ENCODE measurements at places on chromosomes 4 and X.
A peak's percentile ranks its signal among the peaks of the same experiment; 100 is the strongest.

GRCh38 chr4:76955182-76955581 is 5.6 kb downstream of the SEPTIN11 start:
- no peak for DNase-seq

GRCh38 chr4:100299046-100299840 is 109.0 kb upstream of the DDIT4L start:
- DNase-seq = no peak

DNA sequence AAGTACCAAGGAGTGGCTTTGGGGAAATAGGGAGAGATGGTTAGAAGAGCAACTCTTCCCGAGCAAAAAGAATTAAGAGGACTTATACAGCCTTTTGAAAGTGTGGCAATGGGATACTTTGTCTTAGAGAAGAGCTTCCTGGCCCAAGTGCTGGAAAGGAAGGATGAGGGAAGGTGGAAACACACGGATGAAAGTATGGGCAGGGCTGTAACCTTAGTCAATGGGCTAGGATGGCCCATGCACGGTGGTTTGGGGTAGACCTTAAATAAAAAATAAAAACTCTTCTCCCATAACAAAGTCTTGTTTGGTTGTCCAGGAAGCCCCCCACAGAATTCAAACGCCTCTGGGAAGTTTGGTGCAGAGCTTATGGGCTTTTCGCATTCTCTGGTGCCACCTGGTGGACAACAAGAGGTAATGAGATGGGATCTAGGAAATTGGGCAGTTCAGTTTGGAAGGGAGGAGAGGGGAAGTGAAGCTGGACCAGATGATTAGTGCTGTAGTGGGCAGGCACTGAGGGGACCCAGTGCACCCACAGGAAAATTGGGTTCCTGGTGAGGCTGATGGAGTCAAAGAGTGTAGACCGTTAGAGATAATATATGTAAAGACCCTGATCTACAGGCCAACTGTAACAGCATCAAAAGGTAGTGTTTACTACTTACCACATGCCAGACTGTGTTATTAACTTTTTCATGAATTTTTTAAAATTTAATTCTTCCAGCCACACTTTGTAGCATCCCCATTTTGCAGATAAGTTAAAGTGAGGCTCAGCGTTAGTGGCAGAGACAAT is 13.8 kb upstream of the ENOX2 start:
- DNase-seq = no peak

DNA sequence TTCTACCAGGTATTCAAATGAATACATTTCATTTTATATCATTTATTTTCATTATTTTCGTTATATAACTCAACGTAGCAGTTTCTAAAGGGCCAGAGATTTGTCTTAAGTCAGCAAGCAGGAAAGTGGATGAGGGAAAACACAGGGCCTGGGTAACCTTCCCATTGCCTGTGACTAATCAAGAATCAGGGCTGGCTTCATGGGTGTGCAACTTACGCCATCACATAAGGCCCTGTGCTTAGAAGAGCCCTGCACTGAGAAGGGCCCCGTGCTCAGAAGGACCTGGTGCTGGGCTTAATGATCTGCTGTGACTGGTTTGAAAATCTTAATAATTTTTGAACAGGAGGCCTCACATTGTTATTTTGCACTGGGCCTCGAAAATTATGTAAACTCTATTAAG is 65.4 kb upstream of the FAM9C start:
- DNase-seq = no peak

- peak; percentile 36 for DNase-seq
Measured at GRCh38 chr4:80266253-80266901, at the start of gene FGF5. TSS of gene FGF5 (plus strand) at chr4:80266664. CDS start at chr4:80266825, 161 bp downstream.

GRCh38 chr4:52836678-52837077 is 25.4 kb upstream of the RASL11B start:
- no peak for DNase-seq

GRCh38 chr4:135244696-135245095 is 1043.1 kb upstream of the PABPC4L start:
- DNase-seq = no peak

GRCh38 chr4:89720981-89721380 is 116.0 kb downstream of the SNCA start:
- no peak for DNase-seq

- DNase-seq = no peak
Measured at GRCh38 chr4:1628892-1629698, 55.0 kb downstream of the FAM53A start.

DNA sequence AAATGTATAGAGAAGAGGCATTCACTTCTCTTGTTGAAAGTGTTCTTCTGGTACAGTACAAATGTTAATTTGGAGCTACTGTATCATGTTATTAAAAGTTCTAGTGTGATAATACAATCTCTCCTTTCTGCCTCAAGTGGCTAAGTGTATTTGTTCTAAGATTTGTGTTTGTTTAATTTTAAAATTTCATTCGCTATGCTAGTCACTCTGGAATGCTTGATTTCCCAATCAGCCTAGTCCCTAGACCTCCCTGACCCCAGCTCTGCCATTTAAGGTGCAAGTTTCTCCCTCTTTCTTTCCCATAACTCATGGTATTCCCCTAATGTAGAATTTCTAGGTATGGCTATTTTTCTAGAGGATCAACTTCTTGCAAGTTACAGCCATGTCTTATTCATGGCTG is 817.4 kb downstream of the STIM2 start:
- no peak for DNase-seq

GRCh38 chr4:7541414-7541810 is 106.7 kb upstream of the PSAPL1 start:
- DNase-seq = no peak

GRCh38 chr4:9963328-9963727 is 58.0 kb downstream of the SLC2A9 start:
- DNase-seq = no peak

DNA sequence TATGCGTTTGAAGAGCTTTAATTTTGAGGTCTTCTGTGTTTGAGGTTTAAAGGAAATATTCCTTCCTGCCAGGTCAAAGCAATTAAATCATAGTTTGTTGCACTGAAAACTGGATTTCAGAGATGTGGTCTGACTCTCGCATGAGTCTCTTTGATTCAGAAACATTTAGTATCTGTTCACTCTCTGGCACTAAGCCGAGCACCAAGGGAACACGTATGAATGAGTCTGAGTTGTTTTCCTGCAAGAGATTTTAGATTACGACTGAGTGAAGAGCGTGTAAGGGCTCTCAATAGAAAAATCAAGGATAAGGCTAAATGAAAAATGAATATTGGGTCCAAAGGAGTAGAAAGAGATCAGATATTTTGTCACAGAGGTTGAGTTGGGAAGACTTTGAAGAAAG is 875.4 kb upstream of the PRKX start:
- DNase-seq = no peak

DNA sequence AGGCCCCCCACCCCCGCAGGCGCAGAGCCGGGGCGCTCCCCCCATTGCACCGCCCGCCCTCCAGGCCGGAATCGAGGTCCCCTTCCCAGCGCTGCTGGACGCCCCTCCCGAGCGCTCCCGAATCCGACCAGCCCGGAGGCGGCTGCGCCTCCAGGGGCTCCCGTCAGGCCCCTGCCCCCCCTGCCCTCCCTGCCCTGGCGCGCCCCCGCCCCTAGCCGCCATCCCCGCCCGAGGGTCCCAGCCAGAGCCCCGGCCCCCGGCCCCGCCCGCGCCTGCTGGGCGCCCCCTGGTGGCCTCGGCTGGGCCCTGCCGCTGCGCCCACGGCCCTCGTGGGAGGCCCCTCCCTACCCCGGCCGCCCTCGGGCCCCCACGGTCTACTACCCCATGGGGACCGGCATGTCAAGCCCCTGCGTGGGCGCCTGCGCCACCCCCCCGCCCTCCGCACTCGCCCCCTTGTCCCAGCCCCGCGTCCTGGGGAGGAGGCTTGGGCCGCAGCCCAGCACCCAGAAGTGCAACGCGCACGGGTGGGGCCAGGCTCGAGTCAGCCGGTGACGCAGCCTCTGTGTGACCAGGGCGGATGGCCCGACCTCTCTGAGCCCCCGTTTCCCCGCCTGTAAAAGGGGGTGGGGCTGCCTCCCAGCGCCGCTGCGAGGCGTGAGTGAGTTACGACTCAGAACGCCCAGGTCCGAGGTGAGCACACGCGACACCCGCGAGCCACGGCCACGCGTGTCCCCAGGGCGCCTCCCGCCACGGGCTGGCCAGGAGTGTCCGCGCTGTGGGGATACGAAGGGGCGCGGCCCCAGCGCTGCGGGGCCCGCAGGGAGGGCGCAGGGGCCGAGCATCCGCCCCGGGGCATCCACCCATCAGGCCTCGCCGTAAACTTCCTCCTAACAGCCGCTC is 104.9 kb downstream of the FAM53A start:
- DNase-seq = peak; percentile 55

- DNase-seq = no peak
Measured at GRCh38 chr4:144259285-144259684, 118.8 kb upstream of the GYPA start.

- DNase-seq = no peak
Measured at GRCh38 chr4:137621056-137621455, 88.8 kb upstream of the PCDH18 start.
